ENCODE measurements at places on chromosomes 5 and 9.

DNA sequence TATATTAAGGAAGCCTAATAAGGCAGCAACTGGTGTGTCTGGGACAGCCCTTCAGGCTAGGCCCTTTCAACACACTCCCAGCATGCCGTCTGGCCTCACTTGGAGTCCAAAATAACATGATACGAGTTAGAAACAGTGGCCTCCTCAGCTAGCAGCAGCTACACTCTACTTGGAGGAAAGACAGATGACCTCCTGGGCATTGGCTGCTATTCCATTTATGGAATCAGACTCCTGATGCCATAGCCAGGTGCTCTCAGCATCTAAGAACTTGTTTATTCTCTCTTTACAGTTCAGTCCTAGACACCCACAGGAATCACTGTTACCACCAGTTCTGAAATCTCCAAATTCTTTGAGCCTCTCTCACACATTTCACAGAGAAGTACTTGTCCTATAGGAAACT lies 31.8 kb downstream of the RUSC2 start:
- no peak for DNase-seq

- no peak for DNase-seq
These were observed 209.9 kb upstream of the VLDLR start for GRCh38 chr9:2411459-2412215.

DNA sequence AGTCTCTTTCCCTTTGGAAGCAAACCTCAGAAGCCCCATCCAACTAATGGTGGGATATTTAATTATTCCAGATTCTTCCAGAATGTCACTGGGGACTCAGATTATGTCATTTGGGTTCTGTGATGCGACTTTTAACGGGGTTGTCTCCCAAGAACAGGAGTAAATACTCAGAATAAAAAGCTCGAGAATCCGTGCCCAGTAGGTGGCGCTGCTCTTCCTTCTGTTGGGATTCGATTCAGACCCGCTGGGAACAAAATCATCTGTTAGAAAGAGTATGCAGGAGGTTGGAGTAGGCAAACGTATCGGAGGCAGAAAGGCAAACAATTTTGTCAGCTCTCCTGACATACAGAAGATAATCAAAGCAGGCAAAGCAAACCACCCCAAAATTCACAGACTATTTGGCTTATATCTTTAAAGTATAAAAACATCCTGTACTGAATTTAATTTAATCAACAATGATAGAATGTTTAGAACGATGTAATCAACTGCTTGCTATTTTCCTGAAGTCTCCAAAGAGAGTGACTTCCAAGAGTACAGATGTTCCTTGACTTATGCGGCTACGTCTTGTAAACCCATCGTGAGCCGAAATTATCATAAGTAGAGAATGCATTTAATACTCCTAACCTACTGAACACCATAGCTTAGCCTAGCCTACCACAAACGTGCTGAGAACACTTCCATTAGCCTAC lies 169.8 kb upstream of the RAI14 start:
- no peak for DNase-seq

DNA sequence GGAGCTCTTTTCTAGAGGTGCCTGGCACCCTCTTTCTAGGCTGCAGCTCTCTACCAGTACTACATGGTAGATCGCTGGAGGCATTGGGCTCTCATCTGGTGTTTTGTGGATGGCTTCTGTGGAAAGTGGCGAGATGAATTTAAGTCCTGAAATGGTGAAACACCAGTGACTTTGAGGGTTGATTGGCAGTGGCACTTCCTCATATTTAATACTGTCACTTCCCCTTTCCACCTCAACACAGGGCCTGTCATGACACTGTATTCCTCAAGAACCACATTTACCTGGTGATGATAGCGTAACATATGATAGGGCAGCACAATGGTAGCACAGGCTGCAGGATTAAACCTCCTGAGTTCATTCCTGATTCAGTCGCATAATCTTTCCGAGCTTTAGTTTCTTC lies 132.1 kb downstream of the KDM4C start:
- DNase-seq: no peak

GRCh38 chr9:6873857-6874256 lies 116.1 kb downstream of the KDM4C start:
- no peak for DNase-seq

- no peak for DNase-seq
These were observed 730.1 kb downstream of the NR2F1-AS1 start for GRCh38 chr5:92850886-92851285.

DNA sequence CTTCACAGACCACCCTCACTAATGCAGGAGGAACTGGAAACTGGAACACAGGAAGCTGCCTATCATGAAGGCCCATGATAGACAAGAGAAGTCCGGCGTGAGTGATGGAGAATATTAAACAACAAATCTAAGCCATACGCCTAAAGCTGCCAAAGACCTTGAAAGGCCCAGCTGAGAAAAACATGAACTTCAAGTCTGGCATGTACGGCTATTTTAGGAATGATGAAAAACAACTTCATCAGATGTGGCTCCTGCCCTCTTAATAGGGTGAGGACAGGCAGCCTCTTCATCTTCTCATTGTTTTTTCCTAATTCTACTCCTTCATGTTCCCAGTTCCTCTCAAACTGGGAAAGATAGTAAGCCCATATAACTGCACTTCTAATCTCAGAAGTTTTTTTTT lies 20.3 kb downstream of the FBP1 start:
- DNase-seq: no peak

GRCh38 chr5:144169904-144170275 lies 569 bp downstream of the YIPF5 start:
- DNase-seq: no peak

DNA sequence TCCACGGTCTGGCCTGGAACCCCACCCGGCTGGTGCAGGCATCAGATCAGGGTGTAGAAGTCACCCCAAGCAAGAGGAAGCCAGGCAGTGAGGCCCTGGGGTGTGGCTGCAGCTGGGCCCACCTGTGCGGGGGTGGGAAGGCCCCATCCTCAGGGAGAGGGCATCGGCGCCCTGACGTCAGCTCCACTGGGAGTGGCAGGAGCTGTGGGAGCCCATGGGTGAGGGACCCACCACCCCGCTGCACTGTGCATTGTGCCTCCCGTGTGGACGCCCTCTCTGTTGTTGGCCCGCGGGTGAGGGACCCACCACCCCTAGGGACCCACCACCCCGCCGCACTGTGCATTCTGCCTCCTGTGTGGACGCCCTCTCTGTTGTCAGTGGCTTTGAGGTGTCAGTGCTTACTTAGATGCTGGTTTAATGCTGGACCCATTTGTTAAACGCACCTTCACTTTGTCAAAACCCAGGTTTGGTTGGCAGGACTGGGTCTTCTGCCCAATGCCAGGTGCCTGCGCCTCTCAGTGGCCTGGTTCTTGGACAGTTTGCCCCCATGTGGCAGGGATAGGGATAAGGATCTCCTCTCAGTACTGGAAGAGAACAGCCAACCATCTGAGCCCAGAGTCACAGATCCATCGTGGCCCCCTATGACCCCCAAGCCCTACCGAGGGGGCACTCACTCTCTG lies 6.9 kb upstream of the EXOC3 start:
- DNase-seq: no peak

DNA sequence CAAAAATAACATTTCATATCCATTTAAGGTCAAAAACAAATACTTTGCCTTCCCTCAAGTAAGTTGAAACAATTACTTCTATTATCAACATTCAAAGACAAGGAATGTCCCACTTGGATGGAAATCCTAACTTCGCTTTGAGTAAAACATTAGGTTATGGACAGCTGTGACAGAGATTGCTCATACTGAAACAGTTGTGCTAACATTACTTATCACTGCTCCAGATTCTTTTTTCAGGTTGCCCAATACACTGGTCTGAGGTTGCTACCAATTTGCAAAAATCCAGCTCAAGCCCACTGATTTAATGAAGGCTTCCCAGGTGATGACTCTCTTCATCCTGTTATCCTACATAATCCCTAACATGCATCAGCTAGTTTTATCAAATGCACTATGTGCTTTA lies 98.3 kb downstream of the UBAP2 start:
- DNase-seq: no peak

DNA sequence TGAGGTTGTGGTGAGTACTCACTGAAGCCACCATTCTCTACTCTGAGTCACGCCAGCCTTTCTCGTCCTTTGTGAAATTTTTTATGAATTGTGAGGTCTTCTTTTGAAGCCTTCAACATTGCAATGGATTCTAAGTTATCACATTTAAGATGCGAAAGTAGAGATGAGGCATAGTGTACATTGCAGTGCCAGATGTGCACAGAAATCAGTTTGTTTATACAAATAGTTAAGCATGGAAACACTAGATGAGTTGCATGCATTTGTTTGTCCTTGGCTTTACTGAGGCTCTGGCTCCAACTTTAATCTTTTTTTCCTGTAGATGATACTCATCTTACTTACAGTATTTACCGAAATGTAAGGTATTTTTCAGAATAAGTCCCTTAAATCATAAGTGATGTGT lies 453.7 kb upstream of the RIOK2 start:
- DNase-seq: no peak

DNA sequence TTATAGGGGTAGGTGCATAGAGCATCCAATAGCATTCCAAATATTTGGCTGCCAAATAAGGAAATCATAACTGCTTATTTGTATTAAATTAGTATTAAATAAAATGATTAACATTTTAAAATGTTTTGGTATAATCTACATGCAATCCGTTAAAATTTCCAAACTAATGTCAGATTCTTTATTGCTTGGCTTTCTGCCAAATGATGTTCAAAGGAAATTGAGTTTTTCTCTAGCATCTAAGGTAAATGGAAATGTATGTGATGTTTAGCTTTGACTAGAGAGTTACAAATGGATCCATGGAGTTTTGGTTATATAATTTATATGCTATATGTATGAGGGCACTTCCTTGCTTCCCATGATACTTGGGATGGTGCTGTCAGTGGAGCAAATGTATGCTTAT lies 121.7 kb downstream of the ZCCHC7 start:
- DNase-seq: no peak

GRCh38 chr9:129235041-129235930 lies 57.2 kb upstream of the IER5L start:
- DNase-seq: no peak

GRCh38 chr9:23702311-23702922 lies 123.6 kb downstream of the ELAVL2 start:
- no peak for DNase-seq

DNA sequence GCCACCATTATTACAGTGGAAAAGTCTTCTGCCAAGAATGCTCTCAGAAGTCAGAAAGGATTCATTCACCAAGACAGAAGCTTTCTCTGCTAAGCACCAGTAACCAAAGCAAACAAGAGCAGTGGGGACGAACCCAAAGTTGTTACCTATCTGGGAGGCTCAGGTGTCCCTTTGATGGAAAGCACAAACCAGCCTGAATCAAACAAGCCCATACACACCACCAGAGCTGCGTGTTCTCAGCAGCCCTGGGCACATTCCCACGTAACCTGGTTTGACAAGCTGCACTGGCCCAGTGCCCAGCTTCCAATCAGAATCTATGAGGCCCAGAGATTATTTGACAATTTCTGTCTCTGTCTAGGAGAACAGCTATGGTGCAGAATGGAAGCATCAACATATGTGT lies 252.6 kb downstream of the ACTL7B start:
- no peak for DNase-seq

DNA sequence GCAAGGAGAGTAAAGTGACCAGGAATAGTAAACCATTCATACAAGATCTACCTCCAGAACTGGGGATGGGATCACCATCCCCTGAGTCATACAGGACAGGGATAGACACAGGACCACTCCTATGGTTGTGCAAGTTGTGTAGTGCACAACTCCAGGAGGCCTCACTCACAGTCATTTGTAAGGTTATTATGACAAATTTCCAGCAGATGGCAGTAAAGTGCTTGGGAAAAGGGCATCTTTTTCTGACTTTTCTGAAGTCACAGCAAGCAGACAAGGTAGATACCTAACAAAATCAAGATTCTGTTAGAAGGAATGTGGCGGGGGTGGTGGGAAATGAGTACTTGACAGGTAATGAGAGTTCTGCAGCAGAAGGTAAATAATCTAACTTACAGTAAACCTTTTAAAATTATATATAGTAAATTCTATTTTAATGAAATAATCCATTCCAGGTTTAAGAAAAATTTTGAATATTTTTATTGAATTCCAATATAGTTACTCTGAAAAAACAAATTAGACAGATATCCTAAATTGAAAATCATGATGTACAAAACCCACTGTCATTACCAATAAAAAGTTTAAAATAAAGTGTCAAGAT lies 16.7 kb upstream of the KIF27 start:
- no peak for DNase-seq

- no peak for DNase-seq
These were observed 4.6 kb upstream of the ISL1 start for GRCh38 chr5:51378448-51379330.

- DNase-seq: no peak
These were observed 2.3 kb downstream of the PTGS1 start for GRCh38 chr9:122372856-122373845.

DNA sequence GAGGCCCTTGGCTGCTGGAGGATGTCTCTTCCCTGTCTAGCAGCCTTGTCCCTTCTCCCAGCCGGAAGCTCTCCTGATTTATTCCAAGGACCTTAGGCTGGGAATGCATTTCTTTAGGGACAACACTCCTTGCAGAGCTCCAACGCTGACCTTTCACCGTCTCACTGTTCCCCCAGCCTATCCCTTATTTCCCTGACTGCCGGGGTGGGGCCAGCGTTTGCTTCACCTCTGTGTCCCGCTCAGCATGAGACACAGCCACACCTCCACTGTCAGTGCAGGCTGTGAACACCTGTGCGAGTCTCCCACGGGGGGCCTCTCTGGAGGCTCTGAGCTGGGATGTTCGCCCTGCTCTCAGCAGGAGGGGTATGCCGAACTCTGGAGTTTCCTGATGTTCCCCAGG lies 106.2 kb upstream of the FCN2 start:
- no peak for DNase-seq

GRCh38 chr9:78215706-78216105 lies 20.2 kb upstream of the CEP78 start:
- DNase-seq: no peak

GRCh38 chr5:32711681-32712480 lies 760 bp downstream of the NPR3 start:
- DNase-seq: no peak

DNA sequence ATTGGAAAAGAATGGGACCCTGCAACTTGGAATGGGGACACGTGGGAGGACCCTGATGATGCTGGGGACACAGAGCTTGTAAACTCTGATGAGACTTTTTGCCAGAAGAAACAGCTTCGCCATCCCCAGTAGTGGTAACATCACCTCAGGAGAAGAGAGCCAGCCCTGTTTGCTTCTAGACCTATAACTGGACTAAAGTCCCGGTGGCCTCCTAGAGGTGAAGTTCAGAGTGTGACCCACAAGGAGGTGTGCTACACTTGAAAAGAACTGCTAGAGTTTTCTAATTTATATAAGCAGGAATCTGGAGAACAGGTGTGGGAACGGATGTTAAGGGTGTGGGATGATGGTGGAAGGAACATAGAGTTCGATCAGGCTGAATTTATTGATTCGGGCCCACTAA lies 19.8 kb downstream of the NSA2 start:
- no peak for DNase-seq

DNA sequence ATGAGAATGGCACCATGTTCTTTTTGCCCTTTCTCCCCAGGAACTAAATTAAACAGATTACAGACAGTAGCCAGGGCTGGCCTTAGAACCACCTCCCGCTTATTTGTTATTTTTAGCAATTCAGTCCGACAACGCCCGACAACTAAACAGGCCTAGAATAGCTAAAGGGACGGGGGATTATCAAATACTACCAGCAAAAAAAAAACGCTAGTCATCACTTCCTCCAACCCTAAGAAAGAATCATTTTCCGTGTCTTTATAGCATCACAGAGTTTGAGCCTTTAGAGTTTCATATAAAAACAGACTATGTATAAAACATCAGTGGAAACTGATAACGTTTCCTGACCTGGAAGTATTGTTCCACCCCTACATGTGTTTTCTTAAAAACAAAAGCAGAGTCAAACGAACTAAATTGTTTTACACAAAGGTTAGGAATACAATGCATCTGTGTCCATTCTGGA lies 35.3 kb downstream of the PFDN1 start:
- DNase-seq: no peak
